Left ventricle myocardium inferior (tissue), 1 donor: ENCODE measurements at places on chromosomes 13 and 19. TPM values are rescaled to one million over a fixed set of nuclear protein-coding genes. Genes with fewer than 3 reads are reported as not detected.

GRCh38 chr19:53158119-53158656, 665 bp downstream of the ZNF347 start:
- no peaks in the 10 kb centered on the region for H3K27me3 ChIP-seq
- peak overlapping the region; percentile 86 for H3K27ac ChIP-seq
- peaks cover 20% of the 10 kb centered on the region for H3K4me1 ChIP-seq
- H3K4me3 ChIP-seq = peak overlapping the region; percentile 86
- H3K36me3 ChIP-seq = peaks cover 16% of the 10 kb centered on the region
- DNase-seq = peak; percentile 32

DNA sequence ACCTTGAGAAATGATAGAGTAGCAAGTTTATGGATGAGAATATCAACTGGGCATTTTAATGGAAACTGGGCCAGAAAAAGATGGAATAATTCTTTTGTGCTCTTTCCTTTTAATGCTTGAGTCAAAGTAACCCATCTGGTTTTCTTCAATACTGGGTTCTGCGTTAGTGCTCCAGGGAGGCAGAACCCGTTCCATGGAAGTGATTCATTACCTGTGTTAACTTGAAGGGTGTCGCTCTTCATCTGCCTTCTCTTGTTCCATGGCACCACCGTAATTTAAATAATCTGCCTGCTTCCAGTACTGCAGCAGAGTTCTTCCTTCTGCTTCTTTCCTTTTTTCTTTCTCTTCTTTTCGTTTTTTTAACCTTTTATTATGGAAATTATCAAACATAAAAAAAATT, 14.7 kb upstream of the USP12 start:
- no peak overlapping the region for H3K4me3 ChIP-seq
- H3K27me3 ChIP-seq = no peaks in the 10 kb centered on the region
- H3K27ac ChIP-seq = no peak overlapping the region
- H3K36me3 ChIP-seq = no peaks in the 10 kb centered on the region

The KASH5 gene
- not detected for total RNA-seq

- no peaks in the 10 kb centered on the region for H3K36me3 ChIP-seq
- peaks cover 70% of the 10 kb centered on the region for H3K4me1 ChIP-seq
- DNase-seq = no peak
- H3K4me3 ChIP-seq = no peak overlapping the region
- no peaks in the 10 kb centered on the region for H3K27me3 ChIP-seq
Observed at GRCh38 chr19:11265785-11266236, 3.5 kb upstream of the DOCK6 start.

GRCh38 chr13:72648513-72649065, 78.8 kb downstream of the MZT1 start:
- no peaks in the 10 kb centered on the region for H3K4me1 ChIP-seq
- H3K36me3 ChIP-seq = no peaks in the 10 kb centered on the region
- DNase-seq = no peak
- H3K27ac ChIP-seq = no peak overlapping the region
- H3K4me3 ChIP-seq = no peak overlapping the region

GRCh38 chr19:53057904-53058580, 13.5 kb downstream of the ERVV-2 start:
- H3K27ac ChIP-seq = peak overlapping the region; percentile 12
- peak overlapping the region; percentile 63 for H3K4me3 ChIP-seq
- H3K4me1 ChIP-seq = peaks cover 6% of the 10 kb centered on the region
- H3K27me3 ChIP-seq = peaks cover 15% of the 10 kb centered on the region

The STX10 gene
- total RNA-seq = 39.2 TPM

The GET3 gene
- total RNA-seq = 65.1 TPM

GRCh38 chr13:79448413-79448812, 32.5 kb upstream of the NDFIP2 start:
- DNase-seq = no peak
- H3K36me3 ChIP-seq = no peaks in the 10 kb centered on the region
- H3K4me3 ChIP-seq = no peak overlapping the region
- H3K4me1 ChIP-seq = no peaks in the 10 kb centered on the region

DNA sequence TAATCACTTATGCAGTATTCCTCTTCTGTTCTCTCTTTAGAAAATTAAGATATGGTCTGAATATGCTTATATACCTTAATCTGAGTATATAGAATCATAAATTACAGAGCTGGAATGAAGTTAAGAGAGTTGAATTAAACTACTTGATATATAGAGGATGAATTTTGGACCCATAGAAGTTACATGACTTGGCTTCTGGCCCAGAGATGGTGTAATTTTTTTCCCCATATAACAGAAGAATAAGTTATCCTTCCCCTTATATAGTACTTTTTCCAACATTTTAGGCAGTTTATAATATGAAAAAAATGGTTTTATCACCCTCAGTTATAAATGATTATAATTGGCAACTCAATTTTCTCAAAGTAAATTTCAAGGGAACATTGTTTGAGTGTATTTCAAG, 616.3 kb downstream of the TBC1D4 start:
- DNase-seq = no peak
- no peaks in the 10 kb centered on the region for H3K27me3 ChIP-seq
- H3K36me3 ChIP-seq = no peaks in the 10 kb centered on the region
- H3K4me1 ChIP-seq = no peaks in the 10 kb centered on the region

GRCh38 chr13:20901668-20902437, 693 bp downstream of the XPO4 start:
- DNase-seq = peak; percentile 14
- peak overlapping the region; percentile 93 for H3K4me3 ChIP-seq
- H3K4me1 ChIP-seq = peaks cover 42% of the 10 kb centered on the region
- peaks cover 9% of the 10 kb centered on the region for H3K36me3 ChIP-seq
- H3K27me3 ChIP-seq = no peaks in the 10 kb centered on the region

The SIGLEC5 gene
- not detected for total RNA-seq

The SPRYD7 gene
- 13.4 TPM for total RNA-seq

DNA sequence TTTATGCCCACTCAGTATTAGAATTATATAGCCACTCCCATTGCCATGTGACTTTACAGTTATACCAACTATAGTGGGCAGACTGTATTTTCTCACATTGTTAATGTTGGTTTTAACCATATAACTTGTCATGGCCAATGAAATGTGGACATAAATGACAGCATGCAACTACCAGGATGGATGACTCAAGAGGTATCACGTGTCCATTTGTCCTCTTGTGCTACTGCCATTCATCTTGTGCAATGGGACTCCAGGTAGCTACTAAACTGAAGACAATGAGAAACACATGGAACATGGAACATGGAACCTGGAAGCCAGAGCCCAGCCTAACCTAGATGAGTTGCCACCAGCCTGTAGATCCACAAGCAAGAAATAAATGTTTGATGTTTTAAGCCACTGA, 242.7 kb upstream of the IPO5 start:
- H3K4me3 ChIP-seq = no peak overlapping the region
- H3K27ac ChIP-seq = no peak overlapping the region
- no peaks in the 10 kb centered on the region for H3K4me1 ChIP-seq
- H3K27me3 ChIP-seq = no peaks in the 10 kb centered on the region
- H3K36me3 ChIP-seq = no peaks in the 10 kb centered on the region
- DNase-seq = no peak

DNA sequence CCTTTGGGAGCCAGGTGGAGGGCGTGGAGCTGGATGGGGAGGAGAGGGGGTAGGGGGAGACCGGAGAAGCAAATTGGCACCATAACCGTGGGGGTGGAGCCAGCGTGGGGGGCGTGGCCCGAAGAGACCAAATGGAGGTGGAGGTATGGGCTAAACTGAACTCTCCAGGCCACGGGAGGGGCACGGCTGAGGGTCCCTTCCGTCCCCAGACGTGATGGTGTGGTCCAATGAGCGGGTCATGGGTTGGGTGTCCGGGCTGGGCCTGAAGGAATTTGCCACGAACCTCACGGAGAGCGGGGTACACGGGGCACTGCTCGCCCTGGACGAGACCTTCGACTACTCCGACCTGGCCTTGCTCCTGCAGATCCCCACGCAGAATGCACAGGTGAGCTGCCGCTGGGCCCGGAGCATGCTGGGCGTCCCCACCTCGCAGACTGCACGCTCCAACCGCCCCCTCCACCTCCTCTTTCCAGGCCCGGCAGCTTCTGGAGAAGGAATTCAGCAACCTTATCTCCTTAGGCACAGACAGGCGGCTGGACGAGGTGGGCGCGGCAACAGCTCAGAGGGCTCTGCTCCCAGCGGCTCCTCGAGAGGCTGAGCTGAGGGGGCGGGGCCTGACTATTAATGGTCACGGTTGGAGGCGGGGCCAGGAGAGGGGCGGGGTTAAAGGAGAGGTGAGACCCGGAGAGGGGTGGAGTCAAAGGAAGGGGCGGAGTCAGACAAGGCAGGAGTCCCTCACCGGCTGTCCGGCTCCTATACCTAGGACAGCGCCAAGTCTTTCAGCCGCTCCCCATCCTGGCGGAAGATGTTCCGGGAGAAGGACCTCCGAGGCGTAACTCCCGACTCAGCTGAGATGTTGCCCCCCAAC, 6.2 kb downstream of the HRC start:
- H3K27ac ChIP-seq = peak overlapping the region; percentile 95
- peak; percentile 97 for DNase-seq
- H3K4me1 ChIP-seq = peaks cover 78% of the 10 kb centered on the region
- H3K27me3 ChIP-seq = no peaks in the 10 kb centered on the region
- H3K4me3 ChIP-seq = peak overlapping the region; percentile 80

GRCh38 chr13:106329941-106330340, 205.5 kb downstream of the EFNB2 start:
- no peak overlapping the region for H3K27ac ChIP-seq
- no peaks in the 10 kb centered on the region for H3K36me3 ChIP-seq
- no peaks in the 10 kb centered on the region for H3K27me3 ChIP-seq
- H3K4me3 ChIP-seq = no peak overlapping the region

The DENND1C gene
- 1.2 TPM for total RNA-seq

The SOHLH2 gene
- not detected for total RNA-seq

GRCh38 chr13:109180905-109181425, 551.6 kb downstream of the MYO16 start:
- H3K4me3 ChIP-seq = no peak overlapping the region
- no peak overlapping the region for H3K27ac ChIP-seq
- no peaks in the 10 kb centered on the region for H3K27me3 ChIP-seq
- no peaks in the 10 kb centered on the region for H3K4me1 ChIP-seq
- no peaks in the 10 kb centered on the region for H3K36me3 ChIP-seq

DNA sequence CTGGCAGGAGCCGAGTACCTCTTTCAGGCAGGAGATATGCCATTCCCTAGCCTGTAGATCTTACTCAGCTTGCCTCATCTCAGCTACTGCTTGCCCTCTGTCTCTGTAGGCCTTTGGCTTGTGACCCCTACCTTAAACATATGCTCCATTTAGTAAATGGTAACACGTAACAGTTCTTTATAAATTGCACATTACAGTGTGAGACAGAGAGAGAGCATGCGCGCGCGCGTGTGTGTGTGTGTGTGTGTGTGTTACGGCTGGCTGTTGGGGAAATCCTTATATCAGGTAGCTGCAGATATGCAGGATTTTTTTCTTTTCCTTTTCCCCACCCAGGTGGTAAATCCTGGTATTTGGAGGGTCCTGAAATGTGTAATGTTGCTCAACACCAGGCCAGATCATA, 4.2 kb downstream of the SPINT2 start:
- H3K4me1 ChIP-seq = peaks cover 12% of the 10 kb centered on the region
- no peak overlapping the region for H3K27ac ChIP-seq
- peaks cover 11% of the 10 kb centered on the region for H3K27me3 ChIP-seq

GRCh38 chr13:49058761-49059160, 83.0 kb downstream of the FNDC3A start:
- no peak for DNase-seq
- no peaks in the 10 kb centered on the region for H3K36me3 ChIP-seq
- no peak overlapping the region for H3K4me3 ChIP-seq
- H3K27ac ChIP-seq = no peak overlapping the region

DNA sequence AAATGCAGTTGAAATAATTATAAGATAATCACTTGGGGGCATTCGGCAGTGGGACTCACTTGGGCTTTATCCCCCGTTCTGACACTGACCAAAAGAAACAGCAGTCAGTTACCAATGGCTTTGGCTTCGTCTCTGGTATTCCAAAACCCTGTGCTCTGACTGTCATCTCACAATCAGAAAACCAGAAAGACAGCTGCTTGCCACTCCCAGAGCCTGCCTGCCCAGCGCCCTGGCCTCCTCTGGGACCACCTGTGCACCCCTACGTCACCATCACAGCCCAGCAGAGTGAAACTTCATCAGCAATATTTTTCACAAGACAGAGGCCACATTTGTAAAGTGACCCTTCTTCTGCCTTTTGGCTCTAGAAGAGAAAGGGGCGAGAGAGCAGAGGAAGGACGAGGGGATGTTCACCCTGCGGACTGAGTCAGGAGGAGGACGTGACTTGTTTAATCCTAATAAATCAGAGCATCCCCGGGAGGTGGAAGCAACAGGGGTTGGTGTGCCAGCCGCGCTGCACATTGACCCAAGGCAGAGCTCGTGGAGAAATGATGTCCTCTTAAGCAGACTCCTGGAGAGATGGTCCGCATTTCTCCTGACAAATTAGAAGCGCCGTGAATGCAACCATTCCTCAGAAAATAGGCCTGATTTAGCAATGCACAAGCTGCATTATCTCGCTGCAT, 397.8 kb upstream of the ZNF507 start:
- no peaks in the 10 kb centered on the region for H3K36me3 ChIP-seq
- peaks cover 9% of the 10 kb centered on the region for H3K4me1 ChIP-seq
- no peak overlapping the region for H3K4me3 ChIP-seq
- H3K27me3 ChIP-seq = no peaks in the 10 kb centered on the region

The SULT2A1 gene
- total RNA-seq = not detected

The CACNG8 gene
- total RNA-seq = 0.16 TPM
